ENCODE measurements at places on chromosomes 13 and 19. TPM values are rescaled to one million over a fixed set of nuclear protein-coding genes. Genes with fewer than 3 reads are reported as not detected.

EPS8L1 gene
- 678 TPM for total RNA-seq

- no peak for DNase-seq
Observed at GRCh38 chr13:32045537-32045936, 14.0 kb downstream of the FRY start.

DNA sequence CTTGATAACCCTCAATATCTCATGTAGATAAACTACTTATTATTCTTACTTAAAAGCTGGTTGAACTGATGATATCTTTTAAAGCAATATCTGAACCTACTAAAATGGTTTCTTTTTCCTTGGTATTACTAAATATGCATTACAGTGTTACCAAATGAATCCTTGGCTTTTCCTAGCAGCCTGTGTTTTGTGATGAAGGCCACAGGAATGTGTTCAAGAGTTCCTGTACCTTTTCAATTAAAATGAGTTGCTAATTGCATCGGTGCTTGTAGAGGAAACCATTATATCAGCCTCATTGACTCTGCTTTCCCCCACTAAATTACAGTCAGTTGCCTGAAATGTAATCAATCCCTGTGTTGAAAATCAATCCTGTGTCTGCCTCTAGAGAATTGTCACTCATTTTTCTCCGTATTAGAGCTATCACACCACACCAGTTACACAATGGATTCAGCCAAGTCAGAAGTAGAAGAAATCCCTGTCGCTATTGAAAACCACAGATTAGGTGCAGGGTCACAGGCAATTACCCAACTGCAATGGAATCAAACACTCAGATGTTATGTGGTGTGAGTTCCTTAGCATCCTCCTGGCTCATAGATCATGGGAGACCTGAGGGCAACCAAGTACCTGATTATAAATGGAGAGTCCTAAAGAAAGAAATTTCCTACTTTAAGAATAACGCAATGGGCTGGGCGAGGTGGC lies 13.3 kb downstream of the FAM216B start:
- DNase-seq: no peak

SMIM17 gene
- total RNA-seq: not detected

DNA sequence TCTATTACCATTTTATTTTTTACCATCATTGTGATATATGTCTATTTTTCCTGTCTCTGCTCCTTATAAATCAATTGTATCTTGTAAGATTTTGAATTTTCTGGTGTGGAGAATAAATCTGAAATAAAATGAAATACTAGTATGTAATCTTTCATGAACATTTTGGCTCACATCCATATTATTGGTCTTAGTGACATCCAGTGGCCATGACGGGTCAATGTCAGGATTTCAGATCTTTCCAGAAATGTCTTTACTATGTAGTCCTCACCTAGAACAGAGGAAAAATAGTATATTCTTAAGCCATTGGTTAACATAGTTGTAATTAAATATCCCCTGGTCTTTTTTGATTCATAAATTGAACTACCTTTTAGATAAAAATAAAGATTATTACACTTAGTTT lies 109.8 kb upstream of the GPC6 start:
- DNase-seq: no peak

DNA sequence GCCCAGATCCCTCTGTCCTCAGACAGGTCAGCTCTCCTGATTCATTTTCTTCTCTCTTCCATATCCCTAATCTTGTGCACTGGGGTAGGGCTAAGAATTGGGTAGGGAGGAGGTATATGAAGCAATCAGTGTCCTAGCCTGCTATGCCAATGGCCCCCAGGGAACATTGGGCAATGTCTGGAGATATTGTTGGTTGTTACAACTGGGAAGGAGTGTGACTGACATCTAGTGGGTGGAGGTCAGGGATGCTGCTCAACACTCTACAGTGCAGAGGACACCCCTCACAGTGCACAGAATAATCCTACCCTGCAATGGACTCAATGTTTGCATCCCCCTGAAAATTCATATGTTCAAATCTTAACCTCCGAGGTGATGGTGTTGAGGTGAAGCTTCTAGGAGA lies 57.5 kb downstream of the CPAMD8 start:
- DNase-seq: no peak

DNA sequence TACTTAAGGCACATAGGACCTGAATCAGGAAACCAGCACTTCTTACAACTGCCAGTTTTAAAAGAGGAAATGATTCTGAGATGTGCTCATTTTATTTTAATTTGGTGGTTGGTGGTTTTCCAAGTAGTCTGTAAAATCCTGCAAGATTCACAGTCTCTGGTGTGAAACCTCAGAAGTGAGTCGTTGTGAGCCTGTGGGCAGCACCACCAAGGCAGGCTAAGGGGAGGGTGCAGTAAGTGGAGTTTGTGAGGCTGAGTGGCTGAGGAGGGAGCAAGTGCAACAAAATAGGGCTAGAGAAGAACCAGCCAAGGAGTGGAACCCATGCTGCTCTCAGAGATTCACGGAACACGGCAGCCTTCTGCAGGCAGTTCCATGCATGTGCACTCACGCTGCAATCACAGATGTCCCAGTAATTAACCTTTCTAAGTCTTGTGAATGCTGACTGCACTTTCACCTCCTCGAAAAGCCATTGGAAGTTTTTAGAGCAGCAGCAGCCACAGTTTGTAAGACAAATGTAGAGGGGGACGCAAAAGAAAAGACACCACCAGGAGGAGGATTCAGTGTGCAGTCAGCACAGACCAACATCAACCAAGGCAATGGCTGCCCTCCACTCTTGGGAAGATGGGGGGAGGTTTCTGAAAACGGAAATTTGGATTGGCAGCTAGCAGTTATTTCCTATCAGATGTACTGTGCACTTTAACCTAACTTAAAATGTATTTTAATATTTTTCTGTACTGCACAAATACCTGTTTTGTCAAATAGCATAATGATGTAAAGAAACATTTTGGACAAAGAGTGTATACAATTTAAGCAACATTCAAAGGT lies 44.9 kb downstream of the ESD start:
- no peak for DNase-seq

GRCh38 chr13:22064854-22065620 lies 394.2 kb downstream of the FGF9 start:
- DNase-seq: no peak

- no peak for DNase-seq
Observed at GRCh38 chr19:42097461-42097860, 21.5 kb downstream of the ZNF574 start.

SUPT20H gene
- total RNA-seq: 35.9 TPM

MBD3L3 gene
- total RNA-seq: not detected

REXO1 gene
- total RNA-seq: 48.2 TPM

GRCh38 chr13:39603424-39603947 lies 493 bp upstream of the LHFPL6 start:
- DNase-seq: no peak

- DNase-seq: no peak
Observed at GRCh38 chr13:34708566-34709313, 233.3 kb upstream of the NBEA start.

GRCh38 chr19:7742575-7742974 lies 4.8 kb downstream of the CD209 start:
- DNase-seq: no peak

DNA sequence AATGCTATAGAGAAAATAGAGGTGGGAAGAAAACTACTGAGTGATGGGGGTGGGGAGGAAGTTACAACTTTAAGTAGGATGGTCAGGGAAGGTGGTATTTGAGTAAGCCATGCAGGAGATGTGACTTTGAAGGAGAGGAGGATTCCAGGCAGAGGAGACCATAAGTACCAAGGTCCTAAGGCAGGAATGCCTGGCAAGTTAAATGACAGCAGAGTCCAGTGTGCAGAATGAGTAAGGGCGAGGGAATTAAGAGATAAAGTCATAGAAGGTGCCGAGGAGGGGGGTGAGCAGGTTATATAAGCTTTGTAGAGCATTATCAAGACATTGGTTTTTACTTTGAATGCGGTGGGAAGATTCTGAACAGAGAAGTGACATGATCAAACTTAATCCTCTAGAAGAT lies 43.2 kb upstream of the WDFY2 start:
- no peak for DNase-seq

DNA sequence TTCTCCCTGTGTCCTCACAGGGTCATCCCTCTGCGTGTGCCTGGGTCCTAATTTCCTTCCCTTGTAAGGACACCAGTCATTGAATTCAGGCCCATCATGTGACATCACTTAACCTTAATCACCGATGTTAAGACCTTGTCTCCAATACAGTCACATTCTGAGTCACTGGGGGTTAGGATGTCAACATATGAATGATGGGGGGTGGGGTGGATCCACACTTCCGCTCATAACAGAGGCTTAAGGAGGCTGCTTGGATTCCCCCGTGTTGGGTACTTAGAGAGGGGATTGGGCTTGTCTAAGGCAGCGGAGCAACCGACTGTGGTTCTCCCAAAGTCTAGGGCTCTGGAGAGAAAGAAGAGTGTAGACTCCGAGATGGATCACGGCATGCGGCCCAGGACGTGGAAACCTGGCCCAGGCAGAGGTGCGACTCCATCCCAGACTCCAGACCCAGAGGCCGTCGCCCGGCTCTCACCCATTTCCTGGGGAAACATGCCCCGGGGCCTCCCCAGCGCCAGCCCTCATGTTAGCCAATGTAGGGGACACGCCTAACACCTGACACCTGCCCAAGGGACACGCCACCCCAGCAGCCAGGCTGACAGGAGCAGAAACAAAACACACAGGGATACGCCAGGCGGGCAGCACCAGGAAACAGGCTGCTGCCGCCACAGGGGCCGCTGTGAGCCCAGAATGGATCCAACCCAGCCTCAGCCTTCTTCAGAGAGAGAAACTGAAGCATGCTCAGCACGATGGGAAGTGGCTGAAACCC lies 17.1 kb upstream of the IGLON5 start:
- DNase-seq: no peak

STOML3 gene
- not detected for total RNA-seq

- no peak for DNase-seq
Observed at GRCh38 chr13:20446900-20447299, 78.8 kb downstream of the CRYL1 start.

DNA sequence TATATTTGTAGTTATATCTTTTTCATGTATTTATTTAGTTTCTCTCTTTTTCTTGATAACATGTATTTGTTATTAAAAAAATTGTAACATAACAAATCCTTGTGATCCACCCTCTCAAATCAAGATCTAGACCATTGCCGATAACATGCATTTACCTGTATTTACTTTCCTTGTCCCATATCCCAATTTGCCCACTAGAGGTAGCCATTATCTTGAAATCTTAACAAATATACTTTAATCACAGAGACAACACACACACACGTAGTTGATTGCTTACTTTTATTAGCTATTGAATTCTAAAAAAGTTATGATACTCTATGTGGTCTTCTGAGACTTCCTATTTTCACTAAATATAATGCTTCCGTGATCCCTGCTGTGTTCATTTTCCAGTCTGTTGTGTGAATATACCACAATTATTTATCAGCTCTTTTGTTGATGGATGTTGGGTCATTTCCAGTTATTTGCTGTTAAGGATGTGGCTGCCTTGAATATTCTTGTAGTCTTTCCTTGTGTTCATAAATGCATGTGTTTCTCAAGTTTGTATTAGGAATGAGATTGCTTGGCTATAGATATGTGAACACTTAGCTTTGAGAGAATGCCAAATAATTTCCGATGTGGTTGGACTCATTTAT lies 31.3 kb upstream of the ZMYM2 start:
- DNase-seq: no peak

EDDM13 gene
- total RNA-seq: not detected

CEACAM21 gene
- not detected for total RNA-seq

SLC15A1 gene
- 44.8 TPM for total RNA-seq

IZUMO2 gene
- not detected for total RNA-seq

DNA sequence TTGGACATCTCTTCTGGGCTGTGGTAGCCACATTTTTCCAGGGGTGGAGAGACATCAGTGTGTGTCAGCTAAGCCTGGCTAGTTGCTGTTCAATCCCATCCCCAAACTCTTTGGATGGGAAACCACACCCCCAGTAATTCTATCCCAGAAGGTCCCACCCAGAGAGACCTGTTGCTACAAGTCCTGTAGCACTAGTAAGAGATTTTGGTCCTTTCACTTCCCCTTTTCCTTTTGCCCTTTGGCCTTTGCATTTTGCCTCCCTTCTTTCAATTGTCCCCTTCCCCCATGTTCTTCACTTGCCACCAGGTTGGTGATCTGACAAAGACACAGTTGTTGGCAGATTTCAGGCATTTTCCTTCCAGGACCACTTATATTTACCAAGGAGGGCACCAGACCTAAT lies 3.8 kb downstream of the CBY2 start:
- no peak for DNase-seq

DNA sequence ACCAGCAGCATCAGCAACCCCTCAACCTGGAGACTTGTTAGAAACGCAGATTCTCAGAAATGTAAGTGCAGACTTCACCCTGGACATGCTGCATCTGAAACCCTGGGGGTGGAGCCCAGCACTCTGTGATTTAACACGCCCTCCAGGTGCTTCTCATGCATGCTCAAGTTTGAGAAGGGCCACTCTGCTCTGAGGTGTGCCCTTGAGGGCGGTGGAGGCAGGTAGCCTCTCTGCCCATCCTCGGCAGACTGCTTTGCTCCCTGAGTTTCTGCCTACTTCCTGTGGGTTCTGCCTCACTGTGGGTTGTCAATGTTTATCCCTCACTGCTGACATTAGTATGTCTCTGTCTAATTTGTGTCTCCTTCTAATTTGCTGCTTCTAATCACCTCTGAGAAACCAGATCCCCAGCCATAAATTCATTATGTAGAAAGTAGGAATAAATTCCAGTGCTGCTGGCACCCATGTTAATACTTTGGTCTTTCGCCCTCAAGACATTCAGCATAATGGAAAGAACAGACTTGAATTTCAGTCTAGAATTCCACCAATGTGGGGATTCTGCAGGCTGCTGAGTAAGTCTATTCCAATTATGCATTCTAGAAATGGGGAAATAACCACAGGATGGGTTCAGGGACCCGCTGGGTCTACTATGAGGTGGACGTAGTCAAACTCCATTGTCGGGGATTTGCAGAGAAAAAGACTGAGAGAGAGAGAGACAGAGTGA lies 51.3 kb upstream of the CYSLTR2 start:
- no peak for DNase-seq

ARID3A gene
- 1.8 TPM for total RNA-seq

- peak; percentile 85 for DNase-seq
Observed at GRCh38 chr19:6063576-6064335, 46.5 kb downstream of the RFX2 start.

CPT1C gene
- 0.97 TPM for total RNA-seq

CD79A gene
- total RNA-seq: 0.81 TPM

SYT5 gene
- total RNA-seq: 0.10 TPM

GRCh38 chr13:32951580-32951979 lies 64.6 kb upstream of the KL start:
- DNase-seq: no peak

ZNF154 gene
- total RNA-seq: 0.74 TPM

GRCh38 chr13:92028695-92029094 lies 630.3 kb downstream of the GPC5 start:
- no peak for DNase-seq

GRCh38 chr13:72430923-72431322 lies 296.5 kb downstream of the MZT1 start:
- DNase-seq: no peak

Measured in lower leg skin (tissue), 4 donors.